ENCODE measurements at places on chromosomes 2 and 18. TPM values are rescaled to one million over a fixed set of nuclear protein-coding genes. Genes with fewer than 3 reads are reported as not detected.

Gene LANCL1
- total RNA-seq, result 35.9 TPM

Gene POU3F3
- total RNA-seq, result 0.05 TPM

Gene CCDC141
- 8.5 TPM for total RNA-seq

Gene VWC2L
- not detected for total RNA-seq

Gene VIT
- 0.46 TPM for total RNA-seq

Gene CDH19
- not detected for total RNA-seq

Gene RBFA
- 32.1 TPM for total RNA-seq

Gene MROH2A
- total RNA-seq, result 0.16 TPM

Gene FABP1
- 0.46 TPM for total RNA-seq

Gene MALL
- total RNA-seq, result 3.8 TPM

Gene CXXC1
- total RNA-seq, result 94.0 TPM

GRCh38 chr18:30862900-30863299 is 179.6 kb downstream of the DSC3 start:
- no peak for DNase-seq

- no peak for DNase-seq
Measured at GRCh38 chr2:181585732-181586131, 71.2 kb downstream of the CERKL start.

GRCh38 chr2:8212239-8212638 is 469.6 kb upstream of the ID2 start:
- no peak for DNase-seq

DNA sequence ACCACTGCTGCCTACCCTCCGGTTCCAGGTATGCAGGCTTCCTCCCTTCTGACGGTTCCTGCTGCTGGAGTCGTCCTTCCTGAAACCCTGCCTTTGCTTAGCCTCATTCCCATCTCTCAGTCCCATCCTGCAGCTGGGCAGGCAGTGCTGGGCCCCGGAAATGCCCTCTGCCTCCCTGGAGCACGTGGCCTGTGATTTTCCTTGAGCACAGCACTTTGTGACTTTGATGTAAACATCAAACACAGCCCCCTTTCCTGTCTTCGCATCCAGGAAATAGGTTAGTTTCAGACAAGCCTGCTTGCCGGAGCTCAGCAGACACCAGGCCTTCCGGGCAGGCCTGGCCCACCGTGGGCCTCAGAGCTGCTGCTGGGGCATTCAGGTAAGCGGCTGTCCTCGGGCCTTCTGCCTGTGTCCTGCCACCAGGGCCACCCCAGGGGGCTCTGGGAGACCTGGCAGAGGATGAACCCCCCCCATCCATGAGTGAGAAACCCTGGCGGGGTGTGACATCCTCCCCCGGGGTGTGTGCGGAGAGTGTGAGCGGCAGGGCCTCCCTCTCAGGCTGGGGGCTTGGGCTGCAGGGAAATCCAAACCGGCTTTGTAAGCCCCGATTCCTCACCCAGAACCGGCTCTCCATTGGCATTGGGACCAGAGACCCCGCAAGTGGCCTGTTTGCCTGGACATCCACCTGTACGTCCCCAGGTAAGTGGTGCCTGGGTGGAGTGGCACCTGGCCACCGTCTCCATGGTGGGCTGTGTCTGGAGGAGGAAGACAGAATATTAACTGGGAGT is at the start of gene ZAP70:
Gene ZAP70 (plus strand): TSS at position 281 of the 788 bp plus-strand sequence. CDS start 10,461 bp downstream, outside the sequence.
- DNase-seq, result no peak

DNA sequence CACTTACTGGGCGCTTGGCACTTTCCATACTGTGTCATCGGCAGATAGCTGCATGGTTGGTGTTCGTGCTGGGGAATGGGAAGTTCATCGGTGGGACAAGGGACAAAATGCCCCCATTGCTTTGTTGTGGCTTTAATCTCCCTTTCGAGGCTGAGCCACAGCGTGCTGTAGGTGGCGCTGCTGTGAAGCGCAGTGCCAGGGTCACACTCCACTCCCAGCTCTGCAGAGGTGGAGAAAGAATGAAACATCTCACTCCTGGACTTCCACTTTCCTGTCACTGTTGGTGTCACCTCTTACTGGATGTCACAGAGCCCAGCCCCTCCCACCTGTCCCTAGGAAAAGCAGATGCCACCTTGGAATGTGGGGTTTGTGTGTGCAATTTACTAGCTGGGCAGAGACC is 8.7 kb downstream of the TYMS start:
- DNase-seq, result peak; percentile 55

DNA sequence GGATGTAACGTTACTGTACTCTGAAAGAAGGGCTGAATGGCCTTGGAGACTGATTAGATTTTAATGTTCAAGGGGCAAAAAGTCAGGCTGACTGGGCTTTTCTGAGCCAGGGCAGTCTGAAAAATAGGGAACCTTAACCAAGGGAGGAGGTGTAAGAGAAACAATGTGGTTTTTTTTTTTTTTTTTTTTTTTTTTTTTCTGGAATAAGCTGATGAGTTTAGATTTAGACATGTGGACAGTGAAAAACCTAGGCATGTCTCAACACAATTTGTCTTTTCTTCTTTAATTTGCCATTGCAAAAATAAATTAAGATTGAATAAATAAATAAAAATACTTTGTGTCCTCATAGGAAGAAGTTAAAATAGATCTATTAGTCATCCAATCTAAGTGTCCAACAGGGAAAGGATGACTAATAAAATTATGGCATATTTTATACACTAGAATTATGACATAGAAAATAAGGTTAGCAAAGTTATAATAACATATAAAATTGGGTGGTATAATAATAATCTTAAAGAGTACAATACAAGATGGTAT is 237.6 kb upstream of the TRIB2 start:
- no peak for DNase-seq

GRCh38 chr2:186544255-186544675 is 45.6 kb upstream of the ITGAV start:
- DNase-seq, result no peak

DNA sequence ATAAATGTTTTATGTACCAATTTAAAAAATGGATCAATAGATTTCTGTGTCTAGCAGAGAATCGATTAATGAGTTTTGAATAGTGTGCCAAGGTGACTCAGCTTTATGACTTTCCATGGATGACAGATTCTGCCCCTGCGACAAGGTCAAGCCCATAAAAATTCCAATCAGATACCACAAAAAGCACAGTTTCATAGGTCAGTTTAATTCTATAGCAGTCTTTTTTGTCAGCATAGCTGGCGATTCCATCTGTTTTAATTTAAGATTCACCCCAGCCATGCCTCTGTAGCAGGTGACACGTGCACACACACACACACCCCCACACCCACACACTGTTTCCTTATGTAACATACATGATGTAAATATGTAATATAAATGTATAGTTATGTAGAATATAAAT is 28.9 kb downstream of the RAB31 start:
- no peak for DNase-seq

GRCh38 chr2:221518201-221518934 is 53.7 kb downstream of the EPHA4 start:
- no peak for DNase-seq

DNA sequence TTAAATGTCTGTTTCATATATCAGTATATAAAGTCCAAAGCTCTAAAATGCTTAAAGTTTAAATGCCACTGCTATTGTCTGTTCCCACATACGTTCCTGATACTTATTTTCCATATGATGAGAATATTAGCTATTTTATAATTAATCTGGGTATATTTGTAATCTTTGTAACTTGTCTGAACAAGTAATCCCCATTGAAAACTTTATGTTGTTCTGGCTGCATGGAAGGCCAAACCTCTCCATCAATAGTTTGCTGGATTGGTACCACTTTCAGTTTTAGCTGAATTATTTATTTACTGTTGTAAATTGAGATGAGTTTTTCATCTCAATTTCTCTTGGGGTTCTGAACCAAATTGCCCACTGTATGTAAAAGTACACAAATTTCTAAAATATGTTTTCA is 1.5 kb downstream of the MBD5 start:
- no peak for DNase-seq

DNA sequence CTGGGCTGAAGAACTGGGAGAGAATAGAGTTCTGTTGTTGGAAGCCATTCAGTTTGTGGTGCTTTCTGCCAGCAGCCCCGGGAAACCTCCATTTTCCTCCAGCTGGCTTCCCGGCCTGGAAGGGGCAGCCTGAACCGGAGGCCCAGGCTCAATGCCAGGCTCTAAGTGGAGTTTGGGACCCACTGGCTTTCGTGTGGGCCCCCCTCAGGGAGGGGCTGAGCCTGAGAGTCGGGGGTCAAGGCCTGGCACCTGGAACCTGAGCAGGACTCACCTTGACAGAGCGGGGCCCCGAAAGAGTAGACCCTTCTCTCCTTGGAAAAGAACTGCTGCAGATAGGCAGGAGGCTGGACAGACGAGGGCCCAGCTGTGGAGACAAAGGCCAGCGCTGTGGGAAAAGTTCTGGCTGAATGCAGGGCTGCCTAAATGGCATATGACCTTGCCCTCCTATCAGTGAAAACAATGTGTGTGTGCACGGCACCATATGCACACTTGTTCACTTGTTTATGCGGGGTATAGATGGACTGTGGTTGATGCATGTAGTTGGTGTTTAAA is 34.8 kb upstream of the ASB18 start:
- no peak for DNase-seq

DNA sequence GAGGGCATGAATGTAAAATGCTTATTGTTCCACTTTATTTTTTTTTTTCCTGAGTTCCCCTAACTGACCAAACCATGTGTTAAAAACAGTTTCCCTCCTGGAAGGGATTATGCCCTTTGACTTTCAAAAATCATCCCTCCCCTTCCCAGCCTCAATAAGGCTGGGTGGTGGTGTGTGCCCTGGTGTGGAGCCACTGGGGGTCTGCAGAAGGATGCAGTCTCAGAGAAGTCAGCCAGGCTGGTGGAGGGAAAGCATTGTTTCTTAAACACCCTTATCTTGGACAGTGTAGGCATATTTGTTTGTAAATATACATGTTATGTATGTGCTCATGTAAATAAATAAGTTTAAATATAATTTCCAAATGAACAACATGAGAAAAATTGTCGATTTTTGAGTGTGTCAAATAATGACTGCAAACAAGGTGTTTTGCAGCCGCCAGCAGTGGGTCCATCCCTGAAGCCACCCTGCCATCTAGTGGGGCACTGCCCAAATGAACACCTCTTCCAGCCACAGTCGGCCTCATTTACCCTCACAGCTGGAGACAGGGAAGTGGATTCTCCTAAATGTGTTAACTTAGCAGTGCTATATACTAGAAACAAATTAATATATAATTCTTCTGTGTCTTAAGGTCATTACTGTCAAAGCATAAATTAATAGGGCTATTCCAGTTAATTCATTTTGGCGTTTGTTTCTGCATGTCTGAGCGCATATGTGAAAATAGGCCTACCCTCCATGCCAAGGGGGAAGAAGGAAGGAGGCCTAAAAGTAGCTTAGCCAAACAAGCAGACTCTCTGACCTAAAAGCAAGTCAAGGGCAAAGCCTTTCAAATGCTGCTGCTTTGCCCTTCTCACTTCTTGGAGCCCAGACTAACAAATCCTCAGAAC is 209.6 kb upstream of the PIK3C3 start:
- peak; percentile 74 for DNase-seq

GRCh38 chr2:233354971-233355574 is 779 bp downstream of the DGKD start:
- peak; percentile 28 for DNase-seq

All from WTC11 (cell line).